ENCODE measurements at places on chromosomes 3 and 15.
A peak's percentile ranks its signal among the peaks of the same experiment; 100 is the strongest.

GRCh38 chr3:179898024-179898423 lies 138.7 kb downstream of the PEX5L start:
- peak; percentile 58 for DNase-seq

DNA sequence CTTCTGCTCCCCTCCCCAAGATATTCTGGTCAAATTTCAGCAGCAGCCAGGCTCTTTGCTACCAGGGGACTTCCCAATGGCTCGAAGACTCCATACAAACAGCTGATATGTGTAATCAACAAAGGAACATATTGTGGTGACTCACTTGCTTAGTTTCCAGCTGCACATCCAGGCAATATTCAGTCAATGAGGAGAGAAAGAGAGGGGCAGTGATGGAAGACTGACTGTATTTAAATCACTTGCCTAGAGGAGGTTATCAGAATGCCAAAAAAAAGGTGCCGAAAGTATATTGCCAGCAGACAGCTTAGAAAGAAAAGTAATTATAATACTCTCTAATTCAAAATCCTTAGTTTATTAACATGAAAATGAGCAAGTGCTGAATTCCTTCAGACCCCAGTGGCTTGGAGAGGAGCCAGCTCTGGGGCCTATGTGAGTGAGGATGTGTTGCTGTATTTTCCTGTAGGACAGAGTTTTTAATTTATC lies 236.5 kb downstream of the LRTM1 start:
- DNase-seq = no peak

DNA sequence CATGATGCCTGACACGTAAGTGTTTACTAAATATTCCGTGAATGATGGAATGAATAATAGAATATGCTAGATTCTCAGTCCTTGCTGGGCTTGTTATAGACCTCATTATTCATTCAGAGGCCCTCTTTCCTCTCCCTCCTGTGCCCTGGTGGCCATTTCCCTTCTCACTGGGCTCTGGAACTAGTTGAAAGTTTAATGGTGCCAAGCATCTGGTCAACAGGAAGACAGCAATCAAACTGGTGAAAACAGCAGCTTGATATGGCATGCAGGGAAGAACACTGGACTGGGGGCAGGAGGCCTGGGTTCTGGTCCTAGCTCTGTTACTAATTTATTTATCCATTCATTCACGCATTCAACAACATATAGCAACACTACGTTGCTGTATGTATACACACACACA lies 3.7 kb upstream of the APOD start:
- DNase-seq = no peak

- DNase-seq = peak; percentile 33
Observed at GRCh38 chr3:94285872-94286271, 223.0 kb downstream of the NSUN3 start.

GRCh38 chr15:35980719-35981118 lies 434.8 kb upstream of the DPH6 start:
- no peak for DNase-seq

DNA sequence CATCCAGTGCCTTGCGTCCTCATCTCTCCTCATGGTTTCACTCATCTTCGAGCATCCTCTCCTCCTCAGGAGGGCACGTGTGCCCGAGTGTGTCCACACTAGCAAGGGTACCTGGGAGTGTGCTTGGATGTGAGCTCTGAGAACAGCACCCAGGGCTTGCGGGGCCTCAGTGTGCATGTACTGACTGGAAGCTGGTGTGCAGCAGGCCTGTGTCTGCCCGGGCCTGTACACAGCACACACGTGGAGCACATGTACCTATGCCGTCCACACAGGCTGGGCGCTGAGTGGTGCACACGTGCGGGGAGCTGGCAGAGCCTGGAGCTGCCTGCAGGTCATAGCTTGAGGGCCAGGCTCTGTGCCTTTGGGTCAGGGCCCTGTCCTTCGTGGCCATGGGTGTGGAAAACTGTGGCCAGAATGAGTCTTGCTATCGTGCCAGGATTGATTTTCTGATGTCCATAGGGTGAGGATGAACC lies 34.9 kb downstream of the TSPAN3 start:
- DNase-seq = no peak

- no peak for DNase-seq
Observed at GRCh38 chr3:49607105-49607591, 52.9 kb downstream of the BSN start.

DNA sequence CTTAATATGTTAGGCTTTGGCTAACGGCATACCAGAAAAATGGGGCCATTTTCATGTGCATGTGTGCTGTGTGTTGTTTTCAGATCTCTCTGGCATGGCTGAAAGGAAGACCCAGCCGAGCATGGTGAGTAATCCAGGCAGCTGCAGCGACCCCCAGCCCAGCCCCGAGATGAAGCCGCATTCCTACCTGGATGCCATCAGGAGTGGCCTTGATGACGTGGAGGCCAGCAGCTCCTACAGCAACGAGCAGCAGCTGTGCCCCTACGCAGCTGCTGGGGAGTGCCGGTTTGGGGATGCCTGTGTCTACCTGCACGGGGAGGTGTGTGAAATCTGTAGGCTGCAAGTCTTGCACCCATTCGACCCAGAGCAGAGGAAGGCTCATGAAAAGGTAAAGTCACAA lies 15.1 kb downstream of the MKRN2 start:
- DNase-seq = no peak

DNA sequence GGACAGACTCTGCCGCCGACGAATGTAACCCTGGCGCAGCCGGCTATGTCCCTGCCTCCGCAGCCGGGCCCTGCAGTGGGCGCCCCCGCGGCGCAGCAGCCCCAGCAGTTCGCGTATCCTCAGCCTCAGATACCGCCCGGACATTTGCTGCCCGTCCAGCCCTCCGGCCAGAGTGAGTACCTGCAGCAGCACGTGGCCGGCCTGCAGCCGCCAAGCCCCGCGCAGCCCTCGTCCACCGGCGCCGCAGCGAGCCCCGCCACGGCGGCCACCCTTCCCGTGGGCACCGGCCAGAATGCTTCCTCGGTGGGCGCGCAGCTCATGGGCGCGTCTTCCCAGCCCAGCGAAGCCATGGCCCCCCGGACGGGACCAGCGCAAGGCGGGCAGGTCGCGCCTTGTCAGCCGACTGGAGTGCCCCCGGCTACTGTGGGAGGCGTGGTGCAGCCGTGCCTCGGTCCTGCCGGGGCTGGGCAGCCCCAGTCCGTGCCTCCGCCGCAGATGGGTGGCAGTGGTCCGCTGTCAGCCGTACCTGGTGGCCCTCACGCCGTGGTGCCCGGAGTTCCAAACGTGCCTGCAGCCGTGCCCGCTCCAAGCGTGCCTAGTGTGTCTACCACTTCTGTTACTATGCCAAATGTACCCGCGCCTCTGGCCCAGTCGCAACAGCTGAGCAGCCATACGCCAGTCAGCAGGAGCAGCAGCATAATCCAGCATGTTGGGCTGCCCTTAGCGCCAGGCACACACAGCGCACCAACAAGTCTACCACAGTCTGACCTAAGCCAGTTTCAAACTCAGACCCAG lies 2.4 kb downstream of the TSC22D2 start:
- peak; percentile 50 for DNase-seq

DNA sequence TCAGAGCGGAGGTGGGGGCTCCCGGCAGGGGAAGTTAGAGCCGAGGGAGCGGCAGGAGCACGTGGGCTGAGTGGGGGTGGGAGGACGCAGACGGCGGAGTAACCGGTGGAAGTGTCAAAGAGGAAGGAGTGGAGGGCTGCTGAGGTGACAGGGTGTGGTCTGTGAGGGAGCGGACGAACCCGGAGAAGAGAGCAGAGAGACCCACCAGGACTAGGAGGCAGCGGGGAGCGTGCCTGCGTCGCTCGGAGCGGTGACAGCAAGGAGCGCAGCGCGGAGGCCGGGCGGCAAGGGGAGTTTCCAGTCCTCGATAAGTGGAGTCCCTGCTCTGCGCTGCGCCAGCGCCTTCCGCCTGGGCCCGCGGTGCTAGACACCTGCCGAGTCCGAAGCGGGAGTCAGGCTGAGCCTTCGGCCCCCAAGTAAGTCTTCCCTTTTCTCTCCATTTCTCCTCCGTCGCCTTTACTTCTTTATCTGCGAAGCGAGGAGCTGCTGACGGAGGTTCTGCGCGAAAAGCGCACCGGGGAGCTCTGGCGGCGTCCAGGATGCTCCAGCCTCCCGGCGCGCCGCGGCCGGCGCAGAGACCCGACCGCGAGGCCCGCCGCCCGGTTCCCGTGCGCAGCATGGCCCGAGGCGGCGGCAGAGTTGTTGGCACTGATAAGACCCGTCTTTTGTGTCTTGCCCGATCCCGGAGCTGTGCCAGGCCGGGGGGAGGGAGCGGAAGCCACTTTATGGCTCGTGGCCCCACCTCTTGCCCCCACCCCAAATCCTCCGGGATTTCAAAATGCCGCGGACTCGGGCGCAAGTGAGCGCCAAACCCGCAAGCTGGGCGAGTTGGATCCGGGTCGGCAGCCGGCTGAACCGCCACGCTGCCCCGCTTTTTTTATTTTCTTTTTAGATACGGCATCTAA lies 533.0 kb upstream of the SEMA6D start:
- no peak for DNase-seq

DNA sequence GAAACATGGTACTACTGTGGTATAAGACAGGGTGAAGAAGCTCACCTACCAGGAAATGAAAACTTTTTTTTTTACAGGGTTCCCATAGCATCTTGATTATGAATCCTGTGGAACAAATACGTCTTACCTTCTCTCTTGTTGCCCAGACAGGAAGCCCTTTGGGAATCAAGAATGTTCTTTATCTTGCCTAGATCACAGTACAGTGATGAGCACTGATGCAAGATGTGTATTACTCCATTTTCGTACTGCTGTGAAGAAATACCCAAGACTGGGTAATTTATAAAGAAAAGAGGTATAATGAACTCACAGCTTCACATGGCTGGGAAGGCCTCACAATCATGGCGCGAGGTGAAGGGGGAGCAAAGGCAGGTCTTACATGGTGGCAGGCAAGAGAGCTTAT lies 281.3 kb downstream of the UBE2E2 start:
- no peak for DNase-seq

DNA sequence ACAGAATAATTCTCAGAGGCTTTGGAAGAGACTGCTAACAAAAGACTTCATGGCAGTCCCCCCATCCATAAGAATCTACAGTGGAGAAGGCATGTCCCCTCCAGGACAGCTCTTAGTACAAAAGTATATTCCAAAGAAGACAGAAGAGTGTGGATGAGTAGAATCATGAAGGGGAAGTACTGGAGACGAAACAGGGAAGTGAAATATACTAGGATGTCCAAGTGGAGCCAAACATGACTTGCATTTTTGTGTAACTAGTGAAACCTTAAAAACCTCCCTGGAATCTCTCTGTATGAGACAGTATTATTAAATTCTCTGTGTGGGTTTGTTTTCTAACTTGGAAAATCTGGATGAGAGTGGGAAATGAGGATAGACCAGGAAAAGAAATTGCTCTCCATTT lies 312.4 kb downstream of the RSL24D1 start:
- no peak for DNase-seq

DNA sequence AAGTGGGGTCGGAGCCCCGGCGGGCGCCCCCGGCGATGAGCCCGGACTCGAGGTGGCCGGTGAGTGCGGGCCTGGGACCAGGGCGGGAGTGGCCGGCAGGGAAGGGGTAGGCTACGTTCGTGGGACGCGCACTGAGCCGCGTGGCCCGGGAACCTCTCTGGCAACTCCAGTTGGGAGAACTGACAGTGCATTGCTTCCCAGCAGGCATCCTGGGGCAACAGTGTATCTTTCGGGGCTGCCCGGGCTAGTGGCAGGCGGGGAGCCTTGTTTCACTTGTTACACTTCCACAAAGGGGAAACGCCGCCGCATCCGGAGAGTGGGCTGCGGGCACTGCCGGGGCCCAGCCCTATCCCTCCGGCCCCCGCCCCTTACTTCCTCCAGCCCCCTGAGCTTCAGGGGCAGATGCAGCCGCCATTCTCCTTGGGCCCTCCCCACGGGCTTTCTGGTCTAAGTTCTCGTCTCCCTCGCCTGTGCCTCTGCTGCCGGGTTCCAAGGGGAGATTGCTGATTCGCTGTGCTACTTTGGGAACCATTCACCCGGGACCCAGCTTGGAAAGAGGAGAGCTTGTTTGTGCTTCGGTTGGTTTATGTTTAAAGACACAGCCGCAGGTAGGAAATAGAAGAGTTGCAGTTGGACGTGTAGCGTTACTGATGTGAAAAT lies 675 bp downstream of the BRPF1 start:
- DNase-seq = no peak

- no peak for DNase-seq
Observed at GRCh38 chr3:10292505-10293419, at the start of gene GHRL. Gene GHRL (minus strand): TSS chr3:10292947. CDS start chr3:10290180, 2,767 bp downstream.

- DNase-seq = no peak
Observed at GRCh38 chr15:28208583-28208982, 109.5 kb upstream of the OCA2 start.

GRCh38 chr3:158105710-158106253 lies 438 bp downstream of the SHOX2 start:
- DNase-seq = peak; percentile 37

DNA sequence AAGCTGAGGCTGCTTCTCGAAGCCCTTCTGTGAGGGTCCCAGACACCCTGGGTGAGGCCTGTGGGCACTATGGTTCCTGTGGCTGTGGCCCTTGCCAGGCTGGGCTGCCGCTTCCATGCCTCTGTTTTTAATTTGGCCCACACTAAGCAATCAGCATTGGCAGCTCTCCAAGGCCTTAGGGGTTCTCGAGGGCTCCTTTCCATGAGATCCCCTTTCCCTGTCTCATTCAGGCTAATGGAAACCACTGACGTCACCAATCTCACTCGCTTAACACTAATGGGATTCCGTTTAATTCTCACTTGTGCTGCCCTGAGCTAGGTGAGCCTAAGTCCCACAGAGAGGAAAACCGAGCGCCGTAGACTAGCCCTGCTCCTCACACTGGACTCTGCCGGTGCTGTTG lies 60.2 kb upstream of the RAB6B start:
- DNase-seq = no peak

- no peak for DNase-seq
Observed at GRCh38 chr3:15635121-15635661, 33.6 kb downstream of the BTD start.

- no peak for DNase-seq
Observed at GRCh38 chr15:33043636-33044035, 150.9 kb downstream of the FMN1 start.

DNA sequence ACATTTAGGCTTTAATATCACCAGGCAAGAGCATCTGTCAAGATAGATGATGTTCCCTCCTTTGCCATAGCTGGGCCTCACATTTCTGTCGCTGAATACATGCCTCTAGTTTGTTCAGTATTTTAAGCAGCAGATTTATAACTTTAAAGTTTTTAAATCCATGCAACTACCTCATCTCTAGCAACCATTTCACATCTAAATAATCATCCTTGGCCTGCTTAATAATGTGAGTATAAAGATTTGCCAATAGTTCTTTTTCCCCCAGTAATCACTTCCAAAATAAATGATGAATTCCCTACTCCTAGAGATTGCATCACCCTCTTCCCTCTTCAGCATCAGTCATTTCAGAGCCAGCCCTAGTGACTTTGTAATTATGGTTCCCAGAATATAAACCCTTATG lies 36.2 kb upstream of the FILIP1L start:
- DNase-seq = no peak

- no peak for DNase-seq
Observed at GRCh38 chr3:14363991-14364390, 38.4 kb upstream of the SLC6A6 start.

GRCh38 chr3:59884409-59884808 lies 834.6 kb upstream of the CFAP20DC start:
- no peak for DNase-seq

GRCh38 chr3:71579326-71579934 lies 4.1 kb downstream of the FOXP1 start:
- DNase-seq = no peak
